Muscle of leg (tissue), 16 donors: ENCODE measurements at places on chromosomes 1 and 21. TPM values are rescaled to one million over a fixed set of nuclear protein-coding genes. Genes with fewer than 3 reads are reported as not detected.

DNA sequence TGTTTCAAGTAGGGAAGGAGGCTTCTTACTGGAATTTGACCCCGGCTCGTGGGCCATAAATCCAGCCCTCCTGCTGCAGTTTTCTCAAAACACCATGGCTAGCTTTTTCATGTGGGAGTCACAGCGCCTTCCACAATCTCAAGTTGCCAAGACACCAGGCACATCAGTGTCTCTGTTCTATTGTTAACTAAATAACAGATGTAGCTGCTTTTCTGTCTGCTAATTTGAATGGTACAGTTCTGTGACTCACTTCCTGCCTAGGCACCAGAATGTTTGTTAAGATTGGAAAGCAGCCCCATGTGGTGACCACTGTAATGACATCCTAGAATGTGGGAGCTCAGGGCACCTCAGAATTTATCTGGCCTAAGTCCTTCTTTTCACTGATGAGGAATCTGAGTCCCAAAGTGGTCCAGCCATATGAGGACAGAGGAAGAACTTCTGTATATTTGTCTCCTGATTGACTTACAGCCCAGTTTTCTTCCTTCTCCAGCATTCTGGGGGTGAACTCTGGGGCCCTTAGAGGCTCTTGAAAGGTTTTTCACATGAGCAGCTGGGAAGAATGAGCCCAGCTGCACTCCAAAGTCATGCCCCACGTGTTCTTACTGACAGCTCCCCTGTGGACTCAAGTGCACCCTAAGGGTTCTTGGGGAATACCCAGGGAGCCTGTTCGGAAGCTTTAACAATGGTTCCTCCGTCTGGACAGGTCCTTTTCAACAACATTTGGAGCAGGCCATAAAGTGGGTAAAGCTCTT, 27.5 kb downstream of the TRIM45 start:
- DNase-seq = no peak

DNA sequence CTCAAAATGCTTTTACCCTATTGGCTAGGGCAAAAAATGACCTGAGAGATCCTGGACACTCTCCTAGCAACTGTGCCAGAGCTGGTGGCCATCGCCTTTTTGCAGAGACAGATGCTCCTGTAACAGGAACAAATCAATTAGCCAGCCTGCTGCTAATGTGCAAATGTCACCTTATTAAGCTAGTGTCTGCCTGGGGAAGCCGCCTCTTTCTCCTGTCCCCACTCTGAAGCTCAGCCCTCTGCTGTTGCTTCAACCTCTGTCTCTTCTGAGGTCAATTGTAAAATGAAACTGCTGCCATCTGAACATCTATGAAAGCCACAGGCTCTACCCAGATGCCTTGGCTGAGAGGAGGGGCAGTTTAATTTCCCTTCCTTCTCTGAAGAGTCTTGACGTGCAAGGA, 85.5 kb upstream of the CACNA1E start:
- DNase-seq = no peak

Gene SUMO3
- 51.7 TPM for total RNA-seq

GRCh38 chr1:43566382-43567044, 35.8 kb downstream of the PTPRF start:
- DNase-seq = no peak

DNA sequence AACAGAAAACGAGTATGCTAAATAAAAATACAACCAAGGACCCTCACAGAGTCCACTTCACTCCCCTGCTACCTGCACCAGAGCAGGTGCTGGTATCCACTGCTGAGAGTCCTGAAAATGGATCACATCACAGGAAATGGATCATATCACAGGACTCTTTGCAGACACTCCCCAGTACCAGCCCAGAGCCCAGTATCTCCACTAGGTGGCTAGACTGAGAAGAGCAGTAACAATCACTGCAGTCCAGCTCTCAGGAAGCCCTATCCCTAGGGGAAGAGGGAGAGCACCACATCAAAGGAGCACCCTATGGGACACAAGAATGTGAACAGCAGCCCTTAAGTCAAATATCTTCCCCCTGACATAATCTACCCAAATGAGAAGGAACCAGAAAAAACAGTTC, 28.0 kb downstream of the AGBL4 start:
- DNase-seq = no peak
